ELF-1 (cell line): ENCODE measurements at places on chromosomes 7 and 10.
A peak's percentile ranks its signal among the peaks of the same experiment; 100 is the strongest.

- peak; percentile 54 for DNase-seq
Observed at GRCh38 chr7:34900891-34901513, 136.3 kb downstream of the DPY19L1 start.

GRCh38 chr10:43354330-43354635 lies 17.2 kb upstream of the FXYD4 start:
- DNase-seq = no peak

DNA sequence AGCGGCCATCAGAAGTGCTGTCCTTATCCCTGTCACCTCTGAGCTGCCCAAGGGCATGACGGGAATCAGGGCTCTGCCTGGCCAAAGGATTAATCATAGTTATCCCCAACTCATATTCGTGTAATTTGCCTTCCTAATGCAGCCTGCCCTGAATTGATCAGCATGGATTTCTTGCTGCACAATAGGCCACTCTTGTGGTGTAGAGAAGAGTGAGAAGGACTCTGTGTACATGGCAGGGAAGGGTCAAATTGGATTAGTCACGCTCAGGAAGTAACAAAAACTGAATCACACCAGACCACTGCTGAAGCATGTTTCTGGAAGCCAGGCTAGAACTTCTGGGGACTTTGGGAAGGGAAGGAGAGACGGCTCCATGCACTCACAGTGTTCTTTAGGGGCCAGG lies 227.0 kb downstream of the BUB3 start:
- DNase-seq = no peak

- DNase-seq = no peak
Observed at GRCh38 chr7:83652481-83652880, 3.5 kb upstream of the SEMA3E start.

DNA sequence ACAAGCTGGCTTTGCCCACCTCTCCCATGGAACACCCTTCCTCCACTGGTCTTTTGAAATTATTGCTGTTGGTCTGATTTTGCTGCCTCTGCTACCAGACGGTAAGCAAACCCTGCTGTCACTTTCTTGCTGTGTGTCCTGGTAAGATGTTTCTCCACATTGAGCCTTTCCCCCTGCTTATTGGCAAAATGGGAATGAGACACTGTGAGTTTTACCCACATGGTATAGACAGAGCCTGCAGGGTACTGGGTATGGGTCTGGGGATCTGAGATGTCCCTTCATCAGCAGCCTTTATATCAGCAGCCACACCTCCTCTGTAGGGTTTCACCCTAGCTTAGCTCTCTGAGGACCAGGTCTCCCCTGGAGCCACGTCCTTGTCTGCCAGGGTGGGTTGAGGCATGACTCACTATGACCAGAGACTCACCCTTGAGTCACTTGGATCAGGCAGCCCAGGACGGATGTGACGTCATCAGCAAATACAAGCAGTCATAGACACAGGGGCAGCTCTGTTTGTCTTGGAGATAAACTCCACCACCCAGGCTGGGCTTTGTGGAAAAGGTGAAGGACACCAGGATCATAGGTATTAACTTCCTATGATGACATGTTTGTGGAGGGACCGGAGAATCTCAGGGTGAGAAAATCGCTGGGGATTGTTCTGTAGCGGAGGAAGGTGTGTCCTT lies 17.9 kb upstream of the BAIAP2L1 start:
- peak; percentile 66 for DNase-seq

DNA sequence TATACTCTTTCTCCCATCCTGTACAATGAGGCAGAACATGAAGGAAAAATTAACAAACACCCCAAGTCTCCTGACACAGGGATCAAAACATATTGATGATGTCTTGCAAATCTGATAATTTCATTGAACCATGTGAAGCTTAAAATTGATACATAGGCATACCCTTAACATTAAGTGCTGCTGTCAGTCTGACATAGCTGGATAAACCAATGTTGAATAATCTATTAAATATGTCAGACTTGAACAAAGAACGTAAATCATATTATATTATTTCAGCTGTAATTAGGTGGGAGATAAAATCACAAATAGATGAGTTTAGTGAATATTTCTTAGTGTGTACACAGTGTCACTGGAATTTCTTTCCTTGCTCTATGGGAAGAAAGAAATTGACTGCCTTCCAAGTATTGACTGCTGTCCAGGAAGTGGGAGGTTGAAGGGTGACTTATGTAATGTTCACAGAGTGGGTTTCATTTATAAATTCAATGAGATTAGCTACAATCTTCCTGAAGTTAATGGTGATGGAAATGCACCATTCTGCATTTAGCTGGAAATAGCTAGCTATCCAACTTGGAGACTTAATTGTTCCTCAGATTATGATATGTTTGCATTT lies 170.8 kb downstream of the AUTS2 start:
- DNase-seq = no peak

- DNase-seq = no peak
Observed at GRCh38 chr10:27245836-27246235, 5.2 kb upstream of the ACBD5 start.

DNA sequence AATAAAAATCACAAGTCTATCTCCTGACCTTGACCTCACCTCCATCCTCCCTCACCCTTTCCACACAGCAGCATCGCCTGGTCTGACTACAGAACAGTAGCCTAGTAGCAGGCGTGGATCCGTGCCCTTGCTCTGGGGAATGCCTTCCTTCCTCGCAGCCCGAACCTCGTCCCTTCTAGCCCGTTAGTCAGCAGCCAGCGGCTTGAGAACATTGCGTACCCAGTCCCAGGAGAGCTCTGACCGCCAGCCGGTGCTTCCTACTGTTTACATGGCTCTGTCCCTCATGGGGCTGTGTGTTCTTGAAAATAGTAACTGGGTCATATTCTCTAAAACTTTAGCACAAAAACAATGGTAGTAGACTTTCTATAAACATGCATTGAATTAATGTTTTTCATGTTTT lies 682.7 kb upstream of the IGFBP3 start:
- DNase-seq = no peak

DNA sequence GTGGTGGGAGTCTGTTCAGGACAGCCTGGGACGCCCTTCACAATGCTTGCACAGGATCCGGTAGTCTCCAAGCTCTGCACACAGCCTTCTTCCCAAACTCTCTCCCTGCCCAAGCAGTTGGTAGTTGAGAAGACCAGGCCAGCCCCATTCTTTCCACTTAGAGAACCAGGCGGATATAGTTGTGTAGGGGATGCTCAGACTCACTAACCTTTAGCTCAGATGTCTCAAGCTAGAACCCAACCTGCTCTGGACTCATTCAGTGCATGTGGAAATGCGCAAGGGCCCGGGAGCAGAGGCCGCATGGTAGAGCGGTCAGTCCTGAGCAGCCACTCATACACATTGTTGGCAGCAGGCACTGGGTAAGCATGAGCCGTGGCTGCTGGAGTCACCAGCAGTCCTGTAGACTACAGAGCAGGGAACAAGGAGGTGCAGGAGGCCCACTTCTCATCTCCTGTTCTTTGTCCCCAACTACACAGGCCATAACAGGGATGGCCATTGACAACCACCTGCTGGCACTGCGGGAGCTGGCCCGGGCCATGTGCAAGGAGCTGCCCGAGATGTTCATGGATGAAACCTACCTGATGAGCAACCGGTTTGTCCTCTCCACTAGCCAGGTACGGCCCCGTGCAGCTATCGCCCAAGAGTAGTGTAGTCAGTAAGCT lies 17.2 kb upstream of the C10orf53 start:
- no peak for DNase-seq

DNA sequence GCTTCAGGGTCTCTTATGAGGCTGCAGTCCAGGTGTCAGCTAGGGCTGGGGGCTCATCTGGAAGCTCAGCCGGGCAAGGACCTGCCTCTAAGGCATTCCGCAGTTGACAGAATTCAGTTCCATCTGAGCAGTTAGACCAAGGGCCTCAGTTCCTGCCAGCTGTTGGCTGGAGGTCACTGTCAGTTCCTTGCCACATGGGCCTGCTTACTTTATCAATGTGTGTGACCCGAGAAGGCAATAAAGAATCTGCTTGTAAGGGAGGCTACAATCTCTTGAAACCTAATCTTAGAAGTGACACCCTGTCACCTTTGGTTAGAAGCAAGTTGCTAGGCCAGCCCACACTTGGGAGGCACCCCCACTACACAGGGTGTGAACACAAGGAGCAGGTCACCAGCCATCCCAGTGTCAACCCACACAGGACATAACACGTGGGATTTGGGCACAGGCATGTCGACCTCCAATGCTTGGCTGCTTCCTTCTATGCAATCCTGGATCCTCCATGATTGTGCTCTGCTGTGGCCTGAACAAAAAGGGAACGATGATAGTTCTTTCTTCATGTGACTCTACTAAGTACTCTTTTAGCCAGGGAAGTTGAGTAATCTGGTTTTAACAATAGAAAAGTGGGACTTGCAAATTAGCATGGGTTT lies 41.8 kb downstream of the MTURN start:
- no peak for DNase-seq

GRCh38 chr10:79940431-79940830 lies 8.5 kb downstream of the SFTPD start:
- DNase-seq = no peak

- peak; percentile 30 for DNase-seq
Observed at GRCh38 chr7:44177570-44178131, 11.6 kb downstream of the GCK start.

DNA sequence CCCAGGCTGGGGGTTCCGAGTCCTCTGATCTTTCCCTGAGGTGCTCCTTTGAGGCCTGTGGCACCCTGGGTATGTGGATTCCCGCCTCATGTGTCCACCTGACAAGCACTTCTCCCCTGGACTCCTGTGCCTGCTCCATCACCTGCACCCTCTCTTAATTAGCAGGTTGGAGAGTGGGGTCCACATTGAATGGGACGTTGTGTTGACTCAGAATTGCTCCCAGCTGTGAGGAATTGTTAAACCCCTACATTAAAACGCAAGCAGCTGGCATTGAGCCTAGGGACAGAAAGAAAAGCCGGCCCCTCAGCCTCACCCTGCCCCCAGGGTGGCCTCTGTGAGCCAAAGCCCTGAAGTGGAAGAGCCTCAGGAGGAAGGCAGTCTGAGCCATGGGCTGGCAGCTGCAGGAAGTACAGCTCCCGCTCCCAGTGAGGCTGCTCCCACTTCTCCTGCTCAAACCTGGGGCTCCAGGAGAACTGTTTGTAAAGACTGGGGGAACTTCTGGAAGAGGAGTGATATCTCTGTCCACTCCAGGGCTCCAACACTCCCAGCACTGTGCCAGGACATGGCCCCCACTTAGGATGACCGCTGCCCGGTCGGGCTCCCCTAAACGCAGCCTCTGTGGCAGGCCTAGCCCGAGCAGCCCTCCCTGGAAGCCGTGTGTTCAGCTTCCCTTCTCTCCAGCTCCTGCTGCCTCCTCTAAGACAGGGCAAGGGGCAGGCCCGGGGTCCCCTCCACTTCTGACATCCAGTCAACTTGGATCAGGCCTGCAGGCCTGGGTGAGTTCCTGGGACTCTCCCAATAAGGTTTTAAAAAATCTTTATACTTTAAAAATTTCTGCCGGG lies 1.8 kb upstream of the OPN4 start:
- peak; percentile 4 for DNase-seq

GRCh38 chr10:96902117-96902516 lies 70.0 kb downstream of the LCOR start:
- DNase-seq = no peak

GRCh38 chr10:79266543-79267312 lies 80.5 kb upstream of the PPIF start:
- DNase-seq = no peak

DNA sequence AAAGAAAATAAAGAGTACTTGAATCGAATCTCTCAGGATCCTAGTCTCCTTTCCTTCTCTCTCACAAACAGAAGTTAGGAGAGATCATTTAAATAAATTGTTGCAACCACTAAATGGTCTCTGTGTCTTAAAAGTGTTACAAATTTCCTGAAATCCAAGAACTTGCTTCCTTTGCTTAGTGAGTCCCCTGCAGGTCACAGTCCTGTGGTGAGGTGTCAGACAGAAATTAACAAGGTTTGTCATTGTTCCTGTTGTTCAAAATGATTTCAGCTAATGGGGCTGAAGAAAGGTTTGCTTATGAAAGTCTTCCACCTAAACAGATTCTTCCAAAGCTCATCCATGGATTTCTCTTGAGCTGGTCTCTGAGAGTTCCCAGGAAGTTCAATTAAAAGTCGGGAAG lies 151.6 kb upstream of the SLC26A5 start:
- DNase-seq = no peak

GRCh38 chr7:16606704-16607103 lies 38.9 kb downstream of the ANKMY2 start:
- no peak for DNase-seq

DNA sequence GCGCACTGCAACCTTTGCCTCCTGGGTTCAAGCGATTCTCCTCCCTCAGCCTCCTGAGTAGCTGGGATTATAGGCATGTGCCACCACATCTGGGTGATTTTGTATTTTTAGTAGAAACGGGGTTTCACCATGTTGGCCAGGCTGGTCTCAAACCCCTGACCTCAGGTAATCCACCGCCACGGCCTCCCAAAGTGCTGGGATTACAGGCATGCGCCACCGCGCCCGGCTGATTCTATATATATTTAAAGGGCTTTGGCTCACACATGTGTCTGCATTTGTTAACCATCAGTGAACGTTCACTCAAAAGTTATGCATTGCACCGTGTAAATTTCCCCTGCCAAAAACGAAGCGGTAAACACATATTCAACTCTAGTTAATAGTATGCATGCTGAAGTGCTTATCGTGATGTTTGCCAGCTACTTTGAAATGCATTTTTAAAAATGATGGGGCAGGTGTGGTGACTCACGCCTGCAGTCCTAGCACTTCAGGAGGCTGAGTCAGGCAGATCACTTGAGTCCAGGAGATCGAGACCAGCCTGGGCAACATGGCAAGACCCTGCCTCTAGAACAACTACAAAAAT lies 17.7 kb upstream of the WIPI2 start:
- no peak for DNase-seq

- DNase-seq = no peak
Observed at GRCh38 chr7:79528421-79528820, 75.0 kb upstream of the MAGI2 start.

GRCh38 chr10:29613791-29614190 lies 21.0 kb downstream of the SVIL start:
- no peak for DNase-seq

GRCh38 chr7:134056816-134057215 lies 70.3 kb upstream of the LRGUK start:
- no peak for DNase-seq

DNA sequence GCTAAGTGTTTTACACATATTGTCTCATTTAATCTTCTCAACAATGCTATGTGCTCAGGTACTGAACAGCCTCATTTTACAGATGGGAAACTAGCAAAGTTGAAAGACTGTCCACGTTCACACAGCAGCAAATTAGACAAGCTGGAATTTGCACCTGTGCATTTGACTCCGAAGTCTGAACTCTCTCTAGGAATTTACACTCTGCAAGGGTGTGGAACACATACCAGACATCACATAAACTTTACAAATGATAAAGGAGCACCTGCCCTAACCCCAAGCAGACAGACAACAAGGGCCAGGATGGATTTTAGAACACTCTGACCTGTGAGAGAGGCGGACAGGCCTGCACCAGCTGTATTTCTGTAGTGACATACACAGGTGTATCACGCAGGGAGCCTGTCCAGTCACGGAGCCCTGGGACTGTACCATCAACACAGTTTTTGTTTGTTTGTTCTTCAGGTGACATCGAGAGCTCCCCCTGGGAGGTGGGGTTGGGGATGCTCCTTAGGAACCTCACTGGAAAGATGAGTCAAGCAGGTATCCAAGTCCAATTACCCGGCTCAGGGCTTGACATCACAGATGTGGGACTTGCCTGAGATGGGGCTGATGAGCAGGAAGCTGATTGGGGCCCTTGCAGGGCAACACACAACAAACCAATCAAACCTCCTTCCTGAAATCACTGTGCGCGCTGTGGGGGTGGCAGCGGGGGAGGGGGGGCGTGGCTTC lies 31.0 kb downstream of the MKI67 start:
- DNase-seq = no peak
